Kasumi-1 (cell line): ENCODE measurements at places on chromosomes 11 and 22.

DNA sequence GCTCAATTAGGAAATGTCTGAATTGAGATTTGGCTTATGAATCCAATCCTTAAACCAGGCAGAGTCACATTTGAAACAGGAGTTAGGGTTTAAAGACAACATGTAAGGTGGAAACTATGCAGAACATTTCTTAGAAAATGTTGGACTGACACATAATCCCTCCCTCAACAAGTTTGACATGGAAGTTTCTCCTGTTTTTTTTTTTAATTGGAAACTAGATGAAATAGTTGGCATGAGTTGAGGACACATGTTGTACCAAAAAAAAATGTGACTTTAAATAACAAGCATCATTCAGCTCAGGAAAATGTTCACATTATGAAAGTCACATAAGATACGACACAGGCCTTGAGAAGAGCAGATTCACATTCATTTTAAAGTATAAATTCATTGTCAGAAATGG, 154.9 kb upstream of the DDI1 start:
- DNase-seq: no peak

GRCh38 chr22:28822930-28823551, 22.7 kb upstream of the XBP1 start:
- no peak for DNase-seq

GRCh38 chr11:117411736-117412135, 84.1 kb downstream of the CEP164 start:
- no peak for DNase-seq

- DNase-seq: no peak
Observed at GRCh38 chr11:2836315-2837095, 49.1 kb downstream of the CDKN1C start.

- no peak for DNase-seq
Observed at GRCh38 chr11:76604626-76605241, 65.8 kb downstream of the LRRC32 start.

DNA sequence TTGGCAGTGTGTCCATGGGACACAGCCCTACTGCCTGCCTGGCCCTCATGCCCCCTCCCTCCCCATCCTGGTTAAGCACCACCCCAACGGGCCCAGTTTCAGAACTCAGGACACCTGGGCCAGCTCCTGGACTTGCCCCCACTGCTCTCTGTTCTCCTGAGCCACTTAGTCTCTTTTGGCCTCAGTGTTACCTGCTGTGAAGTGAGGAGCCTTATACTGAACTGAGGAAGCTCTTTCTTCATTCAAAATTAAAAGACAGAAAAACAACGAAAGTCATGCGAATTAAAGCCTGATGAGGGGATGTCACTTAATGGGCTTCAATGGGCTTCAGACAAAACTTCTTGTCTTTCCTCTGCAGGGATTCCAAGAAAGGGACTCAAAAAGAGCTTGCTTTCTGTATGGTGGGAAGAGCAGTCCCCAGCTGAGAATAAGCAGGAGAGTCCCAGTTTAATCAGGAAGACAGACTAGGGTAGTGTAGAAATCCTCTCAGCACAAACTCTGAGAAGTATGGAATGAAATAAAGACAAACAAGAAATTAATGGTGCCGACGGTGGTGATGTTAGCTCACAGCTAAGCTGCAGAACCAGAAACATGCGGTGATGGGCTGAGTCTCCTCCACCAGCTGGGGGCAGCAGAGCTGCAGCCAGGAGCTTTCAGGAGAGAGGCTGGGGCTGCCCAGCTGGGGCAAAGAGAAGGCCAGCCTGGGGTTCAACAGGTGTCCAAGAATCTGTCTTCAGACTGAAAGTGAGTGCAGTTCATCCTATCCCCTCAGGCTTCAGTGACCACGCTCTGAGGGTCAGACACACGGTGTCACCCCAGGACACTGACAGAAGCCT, 101.0 kb downstream of the GGTLC2 start:
- peak; percentile 29 for DNase-seq

DNA sequence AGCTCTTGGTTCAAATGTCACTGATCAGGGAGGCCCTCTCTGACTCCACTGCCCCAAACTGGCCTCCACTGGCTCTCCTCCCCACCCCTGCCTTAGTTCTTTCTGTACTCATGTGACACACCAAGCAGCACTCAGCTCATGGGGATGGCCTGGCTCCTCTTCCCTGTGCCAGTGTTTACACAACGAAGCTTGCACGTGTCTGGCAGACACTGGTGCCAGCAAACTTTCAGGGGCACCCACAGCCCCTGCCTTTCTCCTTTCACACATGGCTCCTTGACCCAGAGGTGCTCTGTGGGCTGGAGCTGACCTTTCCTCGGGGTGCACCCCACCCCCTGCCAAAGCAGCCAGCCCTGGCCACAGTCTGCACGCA, 37.6 kb upstream of the PARVG start:
- no peak for DNase-seq

- no peak for DNase-seq
Observed at GRCh38 chr22:50626850-50627641, 906 bp downstream of the ARSA start.

DNA sequence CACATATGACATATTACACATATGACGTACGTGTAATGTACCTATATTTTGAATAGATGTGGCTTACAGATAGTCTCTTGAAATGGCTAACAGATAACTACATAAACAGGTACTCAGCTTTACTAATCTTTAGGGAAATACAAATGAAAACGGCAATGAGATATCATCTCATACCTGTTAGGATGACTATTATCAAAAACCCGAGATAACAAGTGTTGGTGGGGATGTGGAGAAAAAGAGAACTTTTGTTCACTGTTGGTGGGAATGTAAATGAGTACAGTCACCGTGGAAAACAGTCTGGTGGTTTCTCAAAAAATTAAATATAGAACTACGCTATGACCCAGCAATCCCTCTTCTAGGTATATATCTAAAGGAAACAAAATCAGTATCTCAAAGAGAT, 247.6 kb downstream of the ETS1 start:
- DNase-seq: no peak

DNA sequence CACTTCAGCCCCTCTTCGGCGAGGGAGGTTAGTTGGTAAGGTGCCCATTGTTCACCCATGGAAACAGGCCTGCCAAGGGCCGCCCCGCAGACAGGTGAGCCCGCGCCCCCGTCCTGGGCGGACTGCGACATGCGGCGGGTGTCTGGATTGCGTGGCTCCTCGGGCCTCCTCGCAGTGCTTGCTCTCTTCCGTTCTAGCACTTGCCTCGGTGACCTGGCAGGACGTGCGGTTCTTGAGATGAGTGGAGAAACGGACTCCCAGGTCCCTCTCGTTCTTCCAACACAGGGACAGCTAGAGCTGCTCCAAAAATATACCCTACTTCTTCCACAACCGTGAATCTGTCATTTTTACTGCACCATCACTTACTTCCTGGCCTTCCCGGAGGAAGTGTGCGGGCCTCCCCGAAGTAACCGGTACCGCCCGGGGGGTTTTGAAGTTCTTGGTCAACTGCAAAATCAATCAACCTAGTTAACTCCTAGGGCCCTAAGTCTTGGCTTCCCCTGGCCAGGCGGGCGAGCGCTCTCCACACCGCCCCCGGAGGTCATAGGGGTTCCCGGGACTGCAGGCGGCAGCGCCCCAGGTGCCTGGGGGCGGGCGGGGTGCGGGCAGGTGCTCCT, 745 bp upstream of the ZBTB44 start:
- DNase-seq: peak; percentile 33

GRCh38 chr11:121780971-121781370, 328.2 kb upstream of the SORL1-AS1 start:
- no peak for DNase-seq

DNA sequence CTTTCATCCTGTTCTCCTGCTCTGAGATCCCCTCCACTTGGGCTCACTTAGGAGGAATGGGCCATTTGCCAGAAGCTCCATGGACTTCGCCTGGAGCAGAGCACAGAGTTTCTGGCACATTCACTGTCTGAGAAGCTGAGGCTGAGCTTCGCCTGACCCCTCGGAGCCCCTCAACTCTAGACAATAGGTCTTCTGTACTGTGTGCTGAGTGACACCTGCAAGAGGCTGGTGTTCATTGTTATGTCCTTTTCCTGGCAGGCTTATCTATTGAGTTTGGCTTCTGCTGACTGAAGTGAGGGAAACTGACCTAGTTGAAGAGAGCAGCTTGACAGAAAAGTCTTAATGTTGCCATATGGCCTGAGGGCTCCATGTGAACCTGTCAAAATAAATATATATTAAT, 124.3 kb downstream of the EHF start:
- no peak for DNase-seq

GRCh38 chr11:32400196-32400595, 35.1 kb downstream of the WT1 start:
- no peak for DNase-seq

GRCh38 chr11:64536396-64536941, 54.6 kb upstream of the SLC22A12 start:
- DNase-seq: no peak

DNA sequence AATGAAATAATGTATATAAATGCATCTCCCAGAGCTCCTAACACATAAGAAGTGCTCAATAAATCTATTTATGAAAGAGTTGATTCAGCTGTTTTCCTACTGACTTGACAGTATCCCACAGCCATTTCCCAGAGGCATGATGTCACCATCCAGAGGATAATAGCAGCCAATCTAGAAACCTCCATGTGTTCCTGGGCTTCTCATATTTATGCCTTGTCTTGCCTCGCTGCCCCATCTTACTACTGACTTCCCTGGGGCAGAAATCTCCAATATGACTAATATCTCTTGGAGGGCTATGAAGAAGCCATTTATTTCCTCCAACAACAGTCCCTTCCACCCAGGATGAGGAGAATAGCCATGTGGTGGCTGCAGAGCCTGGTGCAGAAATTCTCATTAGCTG, 115.4 kb upstream of the NAV2 start:
- DNase-seq: no peak

DNA sequence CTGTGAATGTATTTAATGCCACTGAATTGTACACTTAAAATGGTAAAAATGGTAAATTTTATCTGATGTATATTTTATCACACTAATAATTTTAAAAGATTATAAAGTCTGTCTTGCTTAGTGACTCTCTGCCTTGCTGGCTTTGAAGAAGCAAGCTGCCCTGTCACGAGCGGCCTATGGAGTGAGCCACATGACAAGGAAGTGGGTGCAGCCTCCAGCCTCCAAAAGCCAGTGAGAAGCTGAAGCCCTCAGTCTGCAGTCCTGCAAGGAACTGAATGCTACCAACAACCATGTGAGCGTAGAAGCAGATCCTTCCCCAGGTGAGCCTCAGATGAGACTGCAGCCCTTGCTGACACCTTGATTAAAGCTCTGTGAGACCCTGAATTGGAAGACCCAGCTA, 20.0 kb downstream of the C11orf24 start:
- DNase-seq: peak; percentile 15

- DNase-seq: no peak
Observed at GRCh38 chr11:69204246-69204940, 48.7 kb downstream of the SMIM38 start.

GRCh38 chr11:62716816-62717215, 9.3 kb downstream of the GNG3 start:
- no peak for DNase-seq

DNA sequence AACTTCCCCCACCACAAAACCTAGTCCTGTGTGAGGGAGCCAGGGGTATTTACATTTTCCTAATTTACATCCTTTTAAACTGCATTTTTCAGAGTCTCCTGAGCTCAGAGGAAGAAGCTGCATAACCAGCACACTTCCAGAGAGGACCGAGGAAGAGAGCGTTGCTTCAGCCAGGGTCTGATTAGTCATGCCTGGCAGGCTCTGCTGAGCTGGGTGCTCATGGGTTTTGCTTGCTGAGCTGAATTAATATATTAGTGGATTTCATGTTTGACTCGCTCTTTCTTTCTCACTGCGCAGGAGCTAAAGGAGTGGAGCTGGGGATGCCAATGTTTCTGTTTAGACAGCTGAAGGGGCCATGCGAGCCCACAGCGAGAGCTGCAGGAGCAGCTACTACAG, 539.3 kb upstream of the B3GAT1 start:
- no peak for DNase-seq

DNA sequence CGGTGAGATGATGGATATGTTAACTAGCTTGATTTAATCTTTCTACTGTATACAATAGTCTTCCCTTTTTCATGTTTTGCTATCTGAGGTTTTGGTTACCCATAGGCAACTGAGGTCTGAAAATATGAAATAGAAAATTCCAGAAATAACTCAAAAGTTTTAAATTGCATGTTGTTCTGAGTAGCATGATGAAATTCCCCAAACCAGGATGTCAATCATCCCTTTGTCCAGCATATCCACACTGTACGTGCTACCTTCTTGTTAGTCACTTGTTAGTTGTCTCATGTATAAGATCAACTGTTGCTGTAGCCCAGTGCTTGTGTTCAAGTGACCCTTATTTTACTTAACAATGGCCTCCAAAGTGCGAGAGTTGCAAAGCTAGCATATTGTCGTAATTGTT, 21.2 kb upstream of the OR10W1 start:
- DNase-seq: no peak

DNA sequence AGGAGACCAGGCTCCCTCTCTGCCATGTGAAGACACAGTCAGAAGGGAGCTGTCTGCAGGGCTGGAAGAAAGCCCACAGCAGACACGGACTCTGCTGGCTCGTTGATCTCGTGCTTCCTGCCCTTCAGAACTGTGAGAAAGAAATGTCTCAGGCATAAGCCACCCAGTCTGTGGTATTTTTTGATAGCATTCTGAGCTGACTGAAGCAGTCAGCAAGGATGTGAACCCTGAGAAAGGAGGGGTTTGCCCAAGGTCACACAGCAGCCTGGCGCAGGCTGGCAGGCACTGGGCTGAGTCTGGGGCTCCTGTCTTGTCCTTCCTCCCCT, 255.1 kb upstream of the B3GAT1 start:
- no peak for DNase-seq

DNA sequence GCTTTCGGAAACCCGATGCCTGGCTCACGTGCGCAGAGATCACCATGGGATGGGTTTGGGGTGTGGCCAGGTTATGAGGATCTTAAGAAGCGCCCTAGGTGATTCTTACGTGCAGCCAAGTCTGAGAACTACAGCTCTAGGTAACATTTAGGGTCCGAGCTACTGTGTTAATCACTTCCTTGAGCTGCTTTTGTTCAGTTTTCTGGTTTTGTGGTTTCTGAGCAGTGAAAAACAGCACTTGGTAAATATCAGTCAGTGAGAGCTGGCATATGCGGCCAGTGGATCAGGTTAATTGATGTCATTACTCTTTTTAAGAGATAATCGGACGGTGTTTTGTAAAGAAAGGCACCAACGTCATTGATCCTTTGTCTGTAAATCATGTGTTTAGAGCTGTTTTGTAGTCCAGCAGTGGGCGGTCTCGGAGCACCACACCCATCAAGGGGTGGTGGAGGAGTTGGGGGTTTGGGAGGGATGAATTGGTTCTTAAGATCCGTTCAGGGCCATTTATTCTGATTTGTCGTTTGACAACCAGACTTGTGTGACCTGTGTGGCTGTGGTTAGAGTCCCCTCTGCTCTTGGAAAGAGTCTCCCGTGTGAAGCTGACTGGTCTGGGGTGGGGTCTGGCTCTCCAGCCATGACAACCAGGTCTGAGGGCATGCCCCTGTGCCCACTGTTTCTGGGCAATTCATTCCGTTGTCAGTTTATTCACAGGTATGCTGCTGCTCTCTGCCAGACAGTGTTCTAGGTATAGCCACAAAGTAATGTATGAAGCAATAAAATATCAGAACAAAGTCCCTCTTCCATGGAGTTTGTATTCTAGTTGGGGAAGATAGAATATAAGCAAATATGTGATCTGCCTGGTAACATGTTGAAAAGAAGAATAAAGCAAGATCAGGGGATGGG, 61.9 kb upstream of the SORL1-AS1 start:
- no peak for DNase-seq
